ENCODE measurements at places on chromosomes 13 and 19.

DNA sequence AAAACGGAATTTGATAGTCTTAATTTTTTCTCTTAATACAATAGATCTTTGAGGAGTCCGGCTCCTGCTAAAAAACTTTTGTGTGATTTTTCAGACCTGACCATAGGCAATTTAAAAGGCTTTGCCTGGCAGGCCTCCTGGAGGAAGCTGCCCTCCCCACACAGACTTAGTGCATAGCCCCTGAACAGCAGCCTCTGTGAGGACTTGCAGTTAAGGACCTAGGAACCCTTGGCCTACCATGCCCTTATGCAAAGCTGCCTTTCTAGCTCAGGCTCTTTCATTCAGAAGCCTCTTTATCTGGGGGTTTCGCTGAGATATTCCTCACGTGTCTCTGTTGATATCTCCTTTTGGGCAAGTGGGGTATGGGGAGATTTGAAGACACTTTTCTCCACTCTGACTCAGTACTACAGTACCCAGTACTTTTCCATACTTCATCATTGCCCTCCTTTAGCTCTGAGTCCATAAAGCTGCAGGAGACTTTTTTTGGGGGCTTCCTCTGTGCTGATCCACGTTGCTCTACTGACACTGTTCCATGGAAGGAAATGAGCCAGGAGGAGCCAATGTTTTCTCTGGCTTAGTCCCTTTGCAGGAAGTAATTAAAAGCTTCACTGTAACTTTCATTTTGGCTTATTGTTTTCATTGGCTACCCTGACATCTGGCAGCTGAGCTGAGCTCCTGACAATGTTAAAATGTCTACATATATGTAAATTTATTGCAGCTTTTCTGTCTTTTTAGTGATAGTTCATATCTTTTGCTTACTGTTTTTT, 283.1 kb downstream of the TDRD3 start:
- DNase-seq, result no peak

DNA sequence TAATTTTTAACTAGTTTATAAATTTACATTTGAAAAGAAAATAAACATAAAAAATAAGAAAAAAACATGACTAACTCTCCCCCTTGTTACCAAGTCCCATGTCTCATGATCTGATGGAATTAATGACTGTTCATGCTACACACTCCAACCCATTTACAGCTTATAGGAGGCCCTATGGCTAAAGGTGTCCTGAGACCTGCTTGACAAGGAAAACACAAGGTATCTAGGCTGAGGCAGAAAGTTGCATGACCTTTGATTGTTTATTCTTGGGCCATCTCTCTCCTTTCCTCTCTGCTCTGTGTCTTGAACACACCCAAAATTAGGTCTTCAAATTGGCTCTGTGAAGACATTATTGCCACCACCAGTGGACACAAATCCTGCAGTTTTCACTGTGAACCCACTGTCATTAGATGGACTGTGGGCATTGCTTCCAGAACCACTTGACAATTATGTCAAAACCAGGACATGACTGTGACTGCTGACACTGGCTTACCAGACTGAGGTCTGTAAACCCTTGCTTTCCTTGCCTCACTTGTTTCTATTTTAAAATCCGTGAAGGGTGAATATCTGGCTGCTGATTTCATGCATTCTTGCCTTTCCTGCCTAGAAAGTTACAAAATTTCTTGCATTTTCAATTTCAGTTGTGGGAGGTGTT, 386.5 kb upstream of the SPRY2 start:
- DNase-seq, result no peak

DNA sequence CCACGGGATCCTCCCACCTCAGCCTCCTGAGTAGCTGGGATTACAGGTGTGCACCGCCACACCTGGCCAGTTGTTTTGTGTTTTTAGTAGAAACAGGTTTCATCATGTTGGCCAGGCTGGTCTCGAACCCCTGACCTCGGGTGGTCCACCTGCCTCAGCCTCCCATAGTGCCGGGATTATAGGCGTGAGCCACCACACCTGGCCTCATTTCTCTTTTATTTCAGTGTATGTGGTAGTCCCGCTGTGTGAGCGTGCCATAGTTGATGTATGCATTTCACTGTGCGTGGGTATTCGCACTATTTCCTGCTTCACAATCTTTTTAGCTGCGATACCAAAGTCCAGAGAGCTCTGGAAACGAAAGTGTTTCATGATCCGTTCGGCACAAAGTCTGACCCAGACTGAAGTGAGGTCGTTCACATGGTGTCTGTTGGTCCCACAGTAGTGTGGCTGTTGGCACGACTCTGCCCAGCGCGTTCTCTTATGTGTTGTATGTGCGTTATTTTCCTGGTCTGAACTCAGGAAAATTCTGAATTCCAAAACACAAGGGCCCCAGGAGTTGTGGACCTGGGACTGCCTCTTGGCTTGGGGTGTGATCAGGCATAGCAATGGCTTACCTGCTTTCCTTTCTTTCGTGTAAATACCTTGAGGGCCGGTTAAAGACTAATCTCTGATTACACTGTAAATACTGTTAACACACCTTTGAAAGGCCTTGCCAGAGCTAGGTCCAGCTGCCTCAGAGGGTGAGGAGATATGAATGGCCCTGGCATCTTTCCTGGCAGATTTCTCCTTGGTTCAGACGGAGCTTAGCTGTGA, 8.6 kb downstream of the EPN1 start:
- no peak for DNase-seq

DNA sequence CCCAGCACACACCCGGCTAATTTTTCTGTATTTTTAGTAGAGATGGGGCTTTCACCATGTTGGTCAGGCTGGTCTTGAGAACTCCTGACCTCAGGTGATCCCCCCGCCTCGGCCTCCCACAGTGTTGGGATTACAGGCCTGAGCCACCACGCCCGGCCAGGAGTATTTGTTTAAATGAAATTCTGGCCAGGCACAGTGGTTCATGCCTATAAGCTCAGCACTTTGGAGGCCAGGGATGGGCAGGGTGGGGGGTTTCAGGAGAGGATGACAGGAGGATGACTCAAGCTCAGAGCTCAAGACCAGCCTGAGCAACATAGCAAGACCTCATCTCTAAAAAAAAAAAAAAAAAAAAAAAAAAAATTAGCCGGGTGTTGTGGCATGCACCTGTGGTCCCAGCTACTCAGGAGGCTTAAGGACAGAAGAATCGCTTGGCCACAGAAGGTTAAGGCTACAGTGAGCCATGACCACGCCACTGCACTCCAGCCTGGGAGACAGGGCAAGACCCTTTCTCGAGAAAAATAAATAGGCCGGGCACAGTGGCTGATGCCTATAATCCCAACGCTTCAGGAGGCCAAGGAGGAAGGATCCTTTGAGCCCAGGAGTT, 8.2 kb upstream of the DHDH start:
- DNase-seq, result no peak

- peak; percentile 37 for DNase-seq
These were observed 1707.6 kb upstream of the SLC10A2 start for GRCh38 chr13:104773775-104774174.

GRCh38 chr19:13796301-13797057, 1.2 kb downstream of the ZSWIM4 start:
- no peak for DNase-seq

DNA sequence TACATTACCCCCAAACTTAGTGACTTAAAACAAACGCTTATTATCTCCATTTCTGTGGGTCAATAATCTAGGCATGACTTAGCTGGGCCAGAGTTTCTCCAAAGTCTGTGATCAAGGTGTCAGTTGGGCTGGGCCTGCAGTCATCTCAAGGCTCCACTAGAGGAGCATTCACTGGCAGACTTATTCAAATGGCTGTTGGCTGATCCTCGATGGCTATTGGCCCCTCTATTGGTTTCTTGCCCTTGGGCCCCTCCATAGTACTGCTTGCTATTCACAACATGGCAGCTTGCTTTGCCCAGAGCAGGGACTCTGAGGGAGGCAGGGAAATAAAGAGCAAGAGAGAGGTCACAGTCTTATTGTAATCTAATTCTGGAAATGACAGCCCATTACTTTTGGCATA, 57.6 kb downstream of the RCBTB2 start:
- no peak for DNase-seq

GRCh38 chr13:66933994-66934393, 296.1 kb downstream of the PCDH9 start:
- DNase-seq, result no peak

- DNase-seq, result no peak
These were observed 9.6 kb downstream of the TINCR start for GRCh38 chr19:5558101-5558621.

DNA sequence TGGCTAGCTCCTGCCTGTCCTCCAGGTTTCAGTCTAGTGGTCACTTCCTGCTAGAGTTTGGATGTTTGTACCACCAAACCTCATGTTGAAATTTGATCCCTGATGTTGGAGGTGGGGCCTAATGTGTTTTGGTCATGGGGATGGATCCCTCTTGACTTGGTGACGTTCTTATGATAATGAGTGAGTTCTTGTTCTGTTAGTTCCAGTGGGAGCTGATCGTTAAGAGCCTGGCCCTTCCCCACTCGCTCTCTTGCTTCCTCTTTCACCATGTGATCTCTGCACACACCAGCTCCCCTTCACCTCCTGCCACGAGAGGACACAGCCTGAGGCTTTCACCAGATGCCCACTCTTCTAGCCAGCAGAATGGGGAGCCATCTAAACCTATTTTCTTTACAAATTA, 86.8 kb upstream of the SCEL start:
- DNase-seq, result no peak

DNA sequence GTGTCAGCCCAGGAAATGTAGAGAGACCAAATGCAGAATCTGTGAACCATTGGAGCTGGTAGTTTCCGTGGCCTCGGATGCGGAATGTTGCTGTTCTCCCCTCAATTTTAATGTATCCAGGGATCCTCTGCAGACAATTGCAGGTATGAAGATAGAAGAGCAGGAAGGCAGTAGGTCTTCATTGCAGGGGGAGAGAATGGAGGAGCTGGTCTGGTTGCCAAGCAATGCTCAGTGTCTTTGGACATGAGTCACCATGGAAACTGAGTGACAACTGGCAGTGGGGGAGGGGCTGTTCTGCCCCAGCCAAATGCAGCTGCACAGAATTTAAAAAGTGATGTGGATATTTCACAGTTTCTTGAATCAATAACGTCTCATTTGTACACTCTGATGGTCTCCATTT, 56.1 kb upstream of the ZNF835 start:
- peak; percentile 55 for DNase-seq

DNA sequence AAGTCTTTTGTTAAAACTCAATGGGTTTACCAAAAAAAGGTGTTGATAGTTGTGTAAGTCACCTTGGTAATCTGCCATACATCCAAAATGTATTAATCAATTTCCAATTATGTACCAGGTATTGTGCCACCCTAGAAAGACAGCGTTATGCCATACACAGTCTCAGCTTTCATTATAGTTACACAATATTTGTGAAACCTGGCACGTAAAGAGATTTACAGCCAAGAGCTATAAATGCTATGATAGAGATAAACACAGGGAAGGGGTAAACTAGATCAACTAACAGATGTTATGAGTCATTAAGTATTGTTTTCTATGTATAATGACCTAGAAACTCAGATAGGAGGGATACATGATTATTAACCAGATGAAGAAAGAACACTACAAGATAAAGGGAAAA, 725.6 kb upstream of the SLITRK5 start:
- no peak for DNase-seq

- DNase-seq, result no peak
These were observed 285.8 kb downstream of the DIAPH3 start for GRCh38 chr13:59877933-59878332.

DNA sequence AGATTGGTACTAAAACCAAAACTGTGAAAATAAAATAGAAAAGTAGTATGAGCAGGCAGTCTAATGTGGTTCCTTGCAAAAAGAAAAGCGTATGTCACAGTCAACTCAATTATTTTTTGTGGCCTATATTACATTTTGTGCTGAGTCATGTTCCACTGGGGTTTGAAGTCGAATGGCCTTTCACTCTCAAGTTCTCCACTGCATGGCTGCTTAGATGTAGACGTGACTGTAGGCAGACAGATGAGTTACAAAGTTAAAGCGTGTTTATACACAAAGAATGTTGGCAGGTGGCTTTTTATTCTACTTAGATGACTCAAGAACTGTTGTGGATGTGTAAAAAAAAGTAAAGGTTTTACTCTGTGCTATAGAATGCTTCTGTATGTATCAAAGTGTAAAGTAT, 133.9 kb downstream of the SLITRK6 start:
- DNase-seq, result no peak

DNA sequence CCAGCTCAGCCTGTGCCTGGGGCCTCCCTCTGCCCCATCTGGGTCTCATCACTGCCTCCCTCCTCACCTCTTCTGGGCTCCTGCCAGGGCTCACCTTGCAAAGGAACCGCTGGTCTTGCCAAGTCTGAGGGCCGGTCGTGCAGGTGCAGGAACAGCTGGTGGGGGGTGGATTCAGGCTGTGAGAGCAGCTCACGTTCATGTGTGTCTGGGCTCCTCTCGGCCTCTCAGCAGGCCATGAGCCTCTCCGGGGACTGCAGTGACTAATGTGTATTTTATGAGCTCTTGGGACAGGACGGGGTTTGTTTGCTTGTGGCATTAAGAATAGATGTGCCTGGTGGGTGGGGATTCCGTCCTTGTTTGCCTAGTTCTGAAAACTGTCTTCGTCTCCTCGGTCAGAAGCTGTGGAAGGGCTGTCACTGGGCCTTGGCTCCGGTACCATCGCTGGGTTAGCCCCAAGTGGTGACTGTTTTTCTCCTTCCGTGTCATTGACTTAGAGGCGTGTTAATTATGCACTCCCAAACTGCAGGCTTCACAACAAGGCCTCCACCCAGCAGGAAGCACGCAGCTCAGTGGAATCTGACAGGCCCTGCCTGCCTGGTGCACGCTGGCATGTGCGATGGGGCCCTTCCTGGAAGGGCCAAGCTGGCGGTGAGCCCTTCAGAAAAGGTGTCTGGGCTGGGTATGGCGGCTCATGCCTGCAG, 77.6 kb downstream of the KDM4B start:
- peak; percentile 56 for DNase-seq

DNA sequence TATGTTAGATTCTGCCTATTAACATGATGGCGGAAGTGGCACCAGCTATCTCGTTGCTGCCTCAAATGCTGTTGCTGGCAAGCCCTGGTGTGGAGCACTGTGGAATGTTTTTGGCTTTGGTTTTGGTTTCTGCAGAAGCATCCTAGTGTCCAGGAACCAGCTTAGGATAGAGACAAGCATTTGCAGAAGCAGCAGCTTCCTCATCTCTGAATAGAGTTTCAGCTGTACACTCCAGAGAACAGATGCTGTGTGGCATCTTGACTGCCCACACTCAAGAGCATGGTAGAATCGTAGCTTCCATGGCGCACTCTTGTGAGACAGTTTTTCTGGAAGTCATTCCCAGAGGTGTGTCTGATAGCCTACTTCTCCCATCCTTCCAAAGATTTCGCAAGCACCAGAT, 145.3 kb upstream of the RXFP2 start:
- no peak for DNase-seq

DNA sequence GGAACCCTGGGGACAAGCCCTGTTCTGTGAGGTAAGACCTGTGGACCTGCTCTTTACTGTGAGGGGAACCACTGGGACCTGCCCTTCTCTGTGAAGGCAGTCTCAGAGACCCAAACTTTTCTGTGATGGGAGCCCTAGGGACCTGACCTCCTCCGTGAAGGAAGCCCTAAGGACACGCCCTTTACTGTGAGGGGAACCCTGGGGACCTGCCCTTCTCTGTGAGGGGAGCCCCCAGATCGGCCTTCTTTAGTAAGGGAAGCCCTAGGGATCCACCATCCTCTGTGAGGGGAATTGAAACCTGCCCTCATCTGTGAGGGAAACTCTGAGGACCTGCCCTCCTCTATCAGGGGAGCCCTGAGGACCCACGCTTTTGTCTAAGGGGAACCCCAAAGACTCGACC, 343.5 kb downstream of the UQCRFS1 start:
- DNase-seq, result no peak

GRCh38 chr13:75153834-75154233, 328.1 kb downstream of the TBC1D4 start:
- no peak for DNase-seq
